Body of pancreas (tissue), 4 donors: ENCODE measurements at places on chromosomes 1 and 21.

DNA sequence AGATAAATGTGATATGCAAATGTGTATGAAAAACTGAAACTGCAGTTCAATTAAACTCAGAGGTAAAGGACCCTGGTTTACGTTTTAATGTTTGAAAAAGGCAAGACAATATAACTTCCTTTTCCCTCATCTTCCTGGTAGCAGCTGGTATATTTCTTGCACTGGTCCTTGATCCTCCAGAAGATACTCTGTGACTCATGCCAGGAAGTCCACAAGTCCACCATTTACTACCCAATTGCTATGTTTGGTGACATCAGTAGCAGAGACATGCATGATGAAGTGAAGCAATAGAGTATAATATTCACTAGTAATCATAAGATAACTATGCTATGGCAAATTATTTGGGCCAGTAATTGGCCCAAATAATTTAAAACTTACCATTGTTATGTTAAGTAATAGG lies 774.5 kb upstream of the NEGR1 start:
- DNase-seq = no peak

DNA sequence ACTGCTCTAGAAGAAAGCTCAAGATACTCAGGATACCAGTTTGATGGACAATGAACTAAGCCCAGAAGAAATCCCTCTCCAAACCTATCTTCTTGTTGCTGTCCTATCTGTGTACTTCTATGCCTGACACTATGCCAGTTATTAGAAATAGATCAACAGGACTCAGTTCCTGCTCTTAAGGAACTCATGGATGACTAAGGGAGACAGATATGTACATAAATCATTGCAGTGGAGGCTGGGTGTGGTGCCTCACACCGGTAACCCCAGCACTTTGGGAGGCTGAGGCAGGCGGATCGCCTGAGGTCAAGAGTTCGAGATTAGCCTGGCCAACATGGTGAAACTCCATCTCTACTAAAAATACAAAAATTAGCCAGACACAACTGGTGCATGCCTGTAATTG lies 42.4 kb upstream of the AK4 start:
- DNase-seq = no peak

DNA sequence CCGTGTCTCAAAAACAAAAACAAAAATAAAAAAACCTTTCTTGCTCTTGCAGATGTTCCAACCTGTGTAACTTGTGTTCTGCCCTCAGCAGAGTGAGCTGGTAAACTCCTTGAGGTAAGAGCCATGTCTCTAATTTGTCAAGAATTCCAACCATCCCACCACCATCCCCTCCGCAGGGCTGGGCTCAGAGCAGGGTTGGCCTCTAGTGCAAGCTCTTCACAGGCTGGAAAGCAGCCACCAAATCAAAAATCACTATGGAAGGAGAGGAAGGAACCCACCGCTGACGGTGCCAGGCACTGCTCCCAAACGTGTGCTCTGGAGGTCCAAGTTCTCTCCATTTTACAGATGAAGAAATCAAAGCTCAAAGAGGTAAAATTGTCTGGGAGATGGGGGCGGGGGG lies 9.4 kb downstream of the PLEKHA6 start:
- DNase-seq = no peak

- peak; percentile 50 for DNase-seq
Observed at GRCh38 chr1:53278298-53278725, 40.0 kb upstream of the MAGOH start.

DNA sequence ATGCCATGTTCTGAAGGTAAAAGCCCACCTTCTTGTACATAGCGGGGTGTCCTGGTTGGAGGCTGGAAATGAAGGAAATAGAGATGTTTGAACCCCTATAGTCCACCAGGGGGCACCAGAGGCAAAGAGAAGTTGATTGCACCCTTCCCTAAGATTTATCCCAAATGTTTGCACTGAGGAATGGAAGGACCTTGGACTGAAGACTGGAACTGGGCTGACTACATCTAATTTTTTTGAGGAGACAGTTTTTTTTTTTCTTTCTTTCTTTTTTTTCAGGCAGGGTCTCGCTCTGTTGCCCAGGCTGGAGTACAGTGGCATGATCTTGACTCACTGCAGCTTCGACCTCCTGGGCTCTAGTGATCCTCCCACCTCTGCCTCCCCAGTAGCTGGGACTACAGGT lies 55.3 kb upstream of the EIF4G3 start:
- peak; percentile 67 for DNase-seq

GRCh38 chr1:183804916-183805841 lies at the start of gene RGL1:
RGL1 (plus strand) TSS chr1:183805120; CDS start chr1:183805298, 178 bp downstream.
- DNase-seq = peak; percentile 63

DNA sequence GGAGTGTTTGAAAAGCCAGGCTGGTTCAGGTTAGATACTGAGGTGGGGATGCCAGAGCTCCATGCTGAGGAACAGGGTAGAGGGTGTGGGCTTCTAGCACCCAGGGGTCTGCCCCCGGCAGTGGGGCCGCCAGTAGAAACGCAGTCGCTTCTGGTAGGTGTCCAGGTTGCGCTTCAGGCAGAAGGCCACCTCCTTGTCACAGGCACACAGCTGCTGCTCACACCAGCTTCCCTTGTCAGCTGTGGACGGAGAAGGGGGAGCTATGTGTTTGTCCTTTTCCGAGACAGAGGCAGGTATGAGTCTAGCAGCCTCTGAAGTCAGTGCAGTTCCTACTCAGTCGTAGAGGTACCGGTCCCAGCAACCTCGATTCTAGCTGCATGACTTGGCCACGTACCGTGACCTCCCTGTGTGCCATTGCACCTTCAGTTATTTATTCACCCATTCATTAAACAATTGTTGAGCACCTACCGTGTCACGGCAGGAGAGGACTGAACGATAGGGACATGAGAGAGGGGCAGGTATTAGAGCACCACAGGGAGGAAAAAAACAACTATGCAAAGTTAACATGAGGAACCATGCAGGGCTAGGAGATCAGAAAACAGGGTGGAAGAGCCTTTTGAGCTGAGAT lies 5.2 kb downstream of the PLA2G2D start:
- no peak for DNase-seq

- DNase-seq = no peak
Observed at GRCh38 chr1:89670163-89670562, 37.2 kb downstream of the LRRC8C start.

DNA sequence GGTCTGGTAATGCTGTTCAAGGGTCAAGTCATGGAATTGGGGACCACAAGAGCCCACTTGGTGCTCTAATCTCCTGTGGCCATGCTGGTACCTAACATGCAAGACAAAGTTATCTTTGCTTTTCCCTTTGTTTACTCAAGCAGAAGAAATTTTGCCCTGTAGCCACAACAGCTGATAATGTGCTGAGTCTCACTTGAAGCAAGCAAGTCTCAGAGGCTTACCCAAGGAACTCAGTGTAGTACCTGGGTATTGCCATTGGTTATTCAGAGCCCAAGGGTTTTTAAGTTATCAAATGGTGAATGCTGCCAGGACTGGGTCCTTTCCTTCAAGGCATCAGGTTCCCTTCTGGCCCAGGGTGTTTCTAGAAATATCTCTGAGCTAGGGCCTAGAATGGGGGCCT lies 198.9 kb upstream of the RNPC3 start:
- no peak for DNase-seq

DNA sequence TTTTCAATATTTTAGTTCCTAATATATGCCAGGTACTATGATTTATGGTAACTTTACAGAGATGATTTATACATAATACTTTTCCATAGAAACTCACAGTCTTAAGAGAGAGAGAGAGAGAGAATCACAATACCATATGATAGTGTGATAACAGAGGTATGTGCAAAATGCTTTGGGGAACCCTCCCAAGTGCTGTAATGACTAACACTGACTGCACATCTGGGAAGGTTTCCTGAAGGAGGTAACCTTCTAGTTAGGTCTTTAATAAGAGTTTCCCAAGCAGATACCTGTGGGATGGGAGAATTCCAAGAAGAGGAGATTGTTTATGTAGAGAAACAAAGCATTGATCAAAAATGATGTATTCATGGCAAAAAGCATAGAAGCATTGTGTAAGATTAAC lies 34.6 kb upstream of the PIGC start:
- no peak for DNase-seq

- no peak for DNase-seq
Observed at GRCh38 chr1:179815641-179816040, 62.0 kb downstream of the TOR1AIP2 start.

DNA sequence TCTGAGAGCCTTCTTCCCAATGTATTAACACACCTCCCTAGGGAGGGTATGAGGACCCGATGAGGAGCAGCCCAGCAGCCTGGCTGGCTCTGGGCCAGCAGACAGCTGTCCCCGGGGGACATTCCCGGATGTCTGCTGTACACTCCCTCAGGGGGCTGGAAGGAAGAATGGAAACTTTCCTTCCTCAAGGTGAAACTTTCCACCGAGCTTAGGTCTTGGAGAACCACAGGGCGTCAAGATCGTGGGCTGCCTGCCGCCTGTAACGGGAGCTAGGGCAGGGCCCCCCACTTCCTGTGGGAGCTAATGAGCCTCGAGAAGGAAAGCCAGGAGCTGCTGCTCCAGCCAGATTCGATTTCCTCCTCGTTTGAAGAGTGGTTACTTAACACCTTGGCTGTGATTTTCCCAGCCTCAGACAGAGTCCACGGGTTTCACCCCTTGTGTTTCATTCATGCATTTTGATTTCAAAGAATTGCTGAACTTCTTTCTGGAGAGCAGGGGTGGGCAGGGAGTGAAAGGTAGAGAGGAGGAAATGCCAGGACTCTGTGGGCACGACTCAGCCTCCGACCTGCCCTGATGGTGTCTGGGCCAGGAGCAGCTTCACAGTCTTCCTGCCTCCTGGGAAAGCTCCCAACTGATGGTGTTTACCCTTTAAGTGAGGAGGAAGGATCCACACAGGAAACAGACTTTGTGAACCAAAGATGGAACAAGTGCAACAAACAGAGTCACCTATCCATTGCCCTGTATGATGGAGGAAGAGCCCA lies 29.7 kb downstream of the UBE2T start:
- no peak for DNase-seq

- peak; percentile 68 for DNase-seq
Observed at GRCh38 chr1:154970631-154971340, at the start of gene SHC1. SHC1 (minus strand) TSS chr1:154970747; CDS start chr1:154970526, 221 bp downstream.

DNA sequence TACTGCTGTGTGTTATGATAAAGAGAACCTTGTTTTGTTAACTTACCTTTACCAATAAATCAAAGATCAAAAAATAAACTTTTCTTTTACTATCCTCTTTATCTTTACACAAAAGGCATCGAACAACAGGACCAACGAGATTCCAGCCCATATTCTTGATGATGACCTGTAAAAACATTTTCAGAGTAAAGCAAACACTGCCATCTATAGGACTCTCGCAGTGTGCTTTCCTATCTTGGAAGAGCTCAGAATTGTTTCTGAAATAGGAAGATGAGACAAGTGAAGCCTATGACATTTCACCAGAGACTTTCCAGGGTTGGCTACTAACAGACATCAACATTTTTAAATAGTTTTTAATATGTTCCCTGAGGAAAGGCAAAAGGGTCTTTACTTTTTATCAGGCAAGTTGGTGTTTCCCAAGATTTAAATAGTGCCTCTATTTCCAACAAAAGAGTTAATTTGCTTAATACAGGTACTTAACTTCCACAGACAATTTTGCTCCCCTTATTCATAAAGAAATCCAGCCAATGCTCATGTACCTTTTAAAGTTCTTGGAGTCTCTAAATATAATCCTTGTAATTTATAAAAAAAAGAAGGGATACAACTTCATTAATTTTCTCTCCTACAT lies 7.3 kb downstream of the GLMN start:
- DNase-seq = no peak

- DNase-seq = no peak
Observed at GRCh38 chr1:207463571-207463970, 9.4 kb downstream of the CR2 start.

DNA sequence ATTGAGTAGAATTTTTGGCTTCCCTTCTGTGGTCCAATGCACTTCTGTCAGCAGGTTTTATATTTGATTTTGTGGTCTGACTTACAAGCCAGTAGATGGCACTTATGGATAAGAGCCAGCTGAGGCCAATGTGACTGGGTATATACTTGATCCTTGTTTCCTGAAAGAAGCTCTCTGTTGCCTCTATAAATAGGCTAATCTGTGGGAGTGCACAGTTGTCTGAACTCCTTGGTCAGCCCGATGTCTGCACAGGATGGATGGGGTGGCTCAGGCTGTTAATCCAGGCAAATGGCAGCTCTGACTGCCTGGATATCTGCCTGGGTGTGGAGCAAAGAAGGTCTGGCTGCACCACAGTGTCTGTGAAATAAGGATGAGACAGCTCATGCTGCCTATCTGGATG lies 1183.7 kb upstream of the PRMT6 start:
- DNase-seq = no peak

GRCh38 chr1:183097438-183098051 lies 74.3 kb downstream of the LAMC1 start:
- no peak for DNase-seq

- no peak for DNase-seq
Observed at GRCh38 chr1:26395754-26396153, 14.9 kb upstream of the LIN28A start.

- no peak for DNase-seq
Observed at GRCh38 chr1:156162430-156163037, 9.1 kb downstream of the SEMA4A start.

DNA sequence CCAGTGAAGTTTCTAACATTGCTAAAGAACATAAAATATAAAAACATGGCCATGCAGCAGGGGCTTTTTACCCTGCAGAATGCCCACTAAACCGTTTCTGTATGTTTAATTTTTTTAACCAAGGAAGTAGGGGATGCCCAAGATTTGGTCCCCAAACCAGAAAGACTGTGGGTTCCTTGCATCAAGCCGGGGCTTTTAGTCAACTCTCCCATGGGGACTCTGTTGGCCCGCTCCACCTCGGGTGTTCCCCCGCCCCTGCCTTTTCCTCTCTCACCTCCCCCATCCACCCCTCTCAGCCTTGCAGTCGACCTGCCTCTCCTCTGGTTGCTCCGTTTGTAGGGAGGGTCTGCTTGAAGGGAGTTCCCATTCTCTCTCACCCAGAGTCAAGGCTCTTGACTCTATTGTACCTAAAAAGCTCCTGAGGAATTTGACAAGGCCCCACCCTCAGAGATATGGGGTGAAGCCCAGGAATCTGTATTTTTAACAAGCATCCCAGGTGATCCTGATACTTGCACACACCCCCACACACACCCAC lies 117.5 kb downstream of the TOMM20 start:
- DNase-seq = no peak

- no peak for DNase-seq
Observed at GRCh38 chr1:54997711-54997986, 1.1 kb upstream of the BSND start.

DNA sequence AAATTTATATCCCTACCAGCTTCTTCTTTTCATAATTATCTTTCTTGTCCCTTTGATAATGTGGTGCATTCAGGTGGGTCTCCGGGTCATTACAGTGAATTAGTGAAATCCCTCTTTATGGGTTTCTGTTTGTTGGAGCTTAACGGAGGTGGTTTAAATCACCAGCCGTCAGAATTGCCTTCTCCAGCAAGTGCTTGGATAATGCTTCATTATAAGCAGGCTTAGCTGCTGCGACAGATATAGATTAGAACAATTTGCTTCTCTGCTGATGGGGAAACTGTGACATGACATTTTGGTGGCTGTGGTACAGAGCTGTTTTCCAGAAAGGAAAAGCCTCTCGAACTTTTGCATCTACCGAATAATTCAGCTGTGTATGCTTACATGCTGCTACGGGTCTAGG lies 56.9 kb downstream of the KAZN start:
- no peak for DNase-seq

GRCh38 chr1:108686614-108687313 lies 5.3 kb upstream of the PRPF38B start:
- no peak for DNase-seq
